Body of pancreas (tissue), 4 donors: ENCODE measurements at places on chromosomes 2 and 18.

DNA sequence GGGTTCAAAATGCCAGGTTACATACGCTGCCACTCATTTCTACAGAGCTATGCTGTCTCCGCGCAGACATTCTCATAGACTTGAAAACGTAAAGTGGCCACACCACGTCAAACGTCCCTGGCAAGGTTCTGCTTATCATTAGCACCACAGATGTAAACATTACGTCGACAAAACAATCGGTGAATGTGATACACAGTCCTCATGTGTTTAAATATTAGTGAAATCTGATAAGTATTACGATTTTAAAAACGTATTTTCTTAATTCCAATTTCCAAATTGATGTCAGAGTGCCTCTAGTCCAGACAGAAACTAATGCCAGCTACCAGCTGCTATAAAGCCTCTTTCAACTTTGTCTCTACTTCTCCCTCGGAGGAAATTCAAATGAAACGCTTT is 1.2 kb downstream of the STK17B start:
- DNase-seq: peak; percentile 44

GRCh38 chr2:60980071-60980815 is 37.3 kb upstream of the PEX13 start:
- no peak for DNase-seq

- DNase-seq: no peak
Measured at GRCh38 chr2:185245806-185246205, 492.8 kb upstream of the FSIP2 start.

GRCh38 chr2:111066062-111066593 is 54.6 kb upstream of the BCL2L11 start:
- DNase-seq: no peak

- DNase-seq: no peak
Measured at GRCh38 chr2:162085090-162085891, 11.3 kb upstream of the DPP4 start.

- DNase-seq: no peak
Measured at GRCh38 chr2:150705357-150705756, 217.9 kb upstream of the RND3 start.

- DNase-seq: peak; percentile 52
Measured at GRCh38 chr2:171598713-171599319, 76.5 kb downstream of the CYBRD1 start.

DNA sequence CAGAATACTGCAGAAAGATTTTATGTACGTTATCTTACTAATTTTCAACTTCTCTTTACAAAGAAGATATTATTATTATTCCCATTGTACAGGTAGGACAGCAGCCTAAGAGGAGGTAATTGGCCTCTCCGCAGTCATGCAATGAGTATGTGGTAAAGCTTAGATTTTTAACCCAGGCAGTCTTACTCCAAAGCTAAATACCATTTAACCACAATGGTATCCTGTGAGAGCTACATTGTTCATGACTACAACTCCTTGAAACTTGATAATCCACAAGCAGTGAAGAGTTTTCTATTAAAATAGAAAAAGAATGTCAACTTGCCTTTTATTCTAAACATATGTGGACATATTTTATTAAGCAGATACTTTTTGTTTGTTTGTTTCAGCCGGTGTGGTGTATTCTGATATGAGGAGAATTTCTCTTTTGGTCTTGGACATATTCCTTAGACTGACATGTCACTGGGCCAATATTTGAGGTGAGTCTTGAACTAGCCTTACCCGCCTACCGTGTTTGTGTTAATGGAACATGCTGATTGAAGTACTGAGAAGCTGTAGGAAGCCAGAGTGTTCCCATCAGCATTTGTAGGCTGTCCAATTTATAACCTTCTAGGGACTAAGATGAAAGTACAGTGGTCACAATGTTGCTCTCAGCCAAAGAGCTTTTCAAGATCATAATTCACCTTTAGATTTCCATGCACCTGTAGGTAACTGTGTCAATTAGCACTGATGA is 293.9 kb upstream of the DCC start:
- no peak for DNase-seq
